ENCODE measurements at places on chromosomes 11 and 22.

GRCh38 chr11:31987118-31988005 is 103.5 kb upstream of the RCN1 start:
- DNase-seq, result no peak

DNA sequence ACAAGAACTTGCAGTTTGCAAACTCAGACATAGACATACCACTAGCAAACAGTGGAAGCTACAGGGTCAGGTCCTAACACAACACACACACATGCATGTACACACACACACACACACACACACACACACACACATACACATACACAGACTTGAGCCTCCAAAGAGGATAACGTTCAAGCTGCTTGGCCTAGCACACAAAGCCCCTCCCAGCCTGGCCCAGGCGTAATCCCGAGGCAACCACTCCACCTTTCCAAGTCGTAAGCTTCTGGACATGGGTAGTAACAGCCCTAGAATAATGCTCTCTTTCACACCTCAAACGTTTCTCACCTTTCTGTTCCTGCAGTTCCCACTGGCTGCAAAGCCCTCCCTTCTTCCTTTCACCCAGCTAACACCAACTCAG is 88.6 kb downstream of the LARGE1 start:
- DNase-seq, result no peak

GRCh38 chr11:115222218-115222862 is 281.9 kb downstream of the CADM1 start:
- peak; percentile 40 for DNase-seq

GRCh38 chr11:20621679-20622078 is 22.3 kb downstream of the SLC6A5 start:
- DNase-seq, result no peak

GRCh38 chr11:115257678-115258077 is 246.5 kb downstream of the CADM1 start:
- DNase-seq, result no peak

DNA sequence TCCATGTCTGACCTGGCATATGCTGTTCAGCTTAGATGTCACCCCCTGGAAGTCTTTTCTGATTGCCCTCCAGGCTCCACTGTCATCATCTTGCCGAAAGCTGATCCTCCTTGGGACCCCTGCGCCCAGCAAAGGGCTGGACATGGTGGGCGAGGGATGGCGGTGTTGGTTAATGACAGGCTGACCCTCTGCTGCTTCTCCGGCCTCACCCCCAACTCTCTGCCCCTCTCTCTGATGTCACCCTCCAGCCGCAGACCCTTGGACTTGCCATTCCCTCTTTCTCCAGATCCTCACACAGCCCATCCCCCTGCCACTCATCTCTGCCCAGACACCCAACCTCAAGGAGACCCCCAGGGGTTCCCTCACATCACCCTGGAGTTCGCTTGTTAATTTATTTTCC is 2.3 kb downstream of the EHBP1L1 start:
- no peak for DNase-seq

DNA sequence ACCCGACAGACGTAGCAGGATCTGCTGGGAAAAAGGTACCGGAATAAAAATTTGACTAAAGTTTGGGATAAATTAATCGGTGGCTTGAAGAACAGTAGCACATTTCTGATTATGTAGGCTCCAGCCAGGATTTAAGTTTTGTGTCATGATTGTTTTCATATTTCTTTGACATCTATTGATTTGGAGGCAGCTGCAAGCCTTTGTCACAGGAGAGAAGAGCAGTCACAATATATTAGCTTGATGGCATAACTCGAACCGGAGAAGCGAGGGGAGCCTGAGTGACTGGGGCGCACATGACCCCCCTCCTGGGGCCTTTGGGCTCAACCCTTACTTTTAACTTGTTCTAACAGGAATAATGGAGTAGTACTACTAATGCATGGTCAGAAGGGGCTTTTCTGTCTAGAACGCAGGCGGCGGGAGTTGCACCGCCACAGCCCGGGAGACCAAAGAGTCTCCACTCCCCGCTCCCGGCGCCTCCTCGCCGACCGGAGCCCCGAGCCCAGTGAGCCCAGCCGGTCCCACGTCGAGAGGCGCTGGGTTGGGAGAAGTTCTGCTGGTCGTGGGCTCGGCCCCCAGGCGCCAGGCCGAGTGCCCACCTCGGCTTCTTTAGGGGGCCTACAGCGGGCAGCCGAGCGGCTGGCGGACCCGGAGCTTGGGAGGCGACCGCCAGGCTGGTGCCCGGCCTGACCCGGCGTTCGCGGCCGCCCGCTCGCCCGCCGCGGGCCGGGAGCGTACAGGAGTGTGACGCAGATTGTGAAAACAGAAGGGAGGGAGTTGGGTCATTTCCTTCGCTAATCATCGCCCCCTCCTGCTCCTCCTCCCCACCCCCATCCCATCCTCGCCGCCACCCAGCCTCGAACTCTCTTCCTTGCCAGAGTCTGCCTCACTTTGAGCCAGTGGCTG is 15.7 kb upstream of the PAX6 start:
- no peak for DNase-seq

DNA sequence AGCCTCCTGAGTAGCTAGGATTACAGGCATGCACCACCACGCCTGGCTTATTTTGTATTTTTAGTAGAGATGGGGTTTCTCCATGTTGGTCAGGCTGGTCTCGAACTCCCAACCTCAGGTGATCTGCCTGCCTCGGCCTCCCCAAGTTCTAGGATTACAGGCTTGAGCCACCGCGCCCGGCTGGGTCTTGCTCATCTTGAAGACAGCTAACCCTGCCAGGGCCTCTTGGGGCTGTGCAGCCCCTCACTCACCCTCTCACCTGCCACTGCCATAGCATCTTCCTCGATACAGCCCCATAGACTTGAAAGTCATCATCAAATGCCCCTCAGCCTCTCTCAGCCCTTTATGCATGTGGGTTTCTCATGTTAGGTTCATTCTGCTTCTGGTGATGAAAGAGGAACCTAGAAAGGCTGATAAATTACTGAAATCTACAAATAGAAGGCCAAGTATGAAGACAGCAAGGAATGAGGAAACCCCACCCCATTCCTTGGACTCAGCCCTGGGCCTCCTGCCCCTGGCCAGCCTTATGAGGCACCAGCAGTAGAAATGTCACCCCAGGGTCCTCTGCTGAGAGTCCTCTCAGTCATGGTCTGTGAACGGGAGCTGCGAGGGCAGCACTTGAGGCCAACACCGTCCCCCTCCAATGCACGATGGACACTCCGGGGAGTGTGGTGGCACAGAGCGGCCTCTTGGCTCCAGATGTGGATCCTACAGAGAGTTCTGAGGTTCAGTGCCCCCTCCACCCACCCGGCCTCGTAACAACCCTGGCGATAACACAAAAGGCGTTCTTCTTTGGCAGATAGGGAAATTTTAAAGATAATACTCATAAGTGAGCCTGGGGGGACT is 24.8 kb downstream of the SCGB1A1 start:
- peak; percentile 26 for DNase-seq

GRCh38 chr22:43168471-43169309 is 17.3 kb downstream of the TSPO start:
- DNase-seq, result no peak

GRCh38 chr22:35539910-35540594 is 579 bp upstream of the RASD2 start:
- DNase-seq, result peak; percentile 68

DNA sequence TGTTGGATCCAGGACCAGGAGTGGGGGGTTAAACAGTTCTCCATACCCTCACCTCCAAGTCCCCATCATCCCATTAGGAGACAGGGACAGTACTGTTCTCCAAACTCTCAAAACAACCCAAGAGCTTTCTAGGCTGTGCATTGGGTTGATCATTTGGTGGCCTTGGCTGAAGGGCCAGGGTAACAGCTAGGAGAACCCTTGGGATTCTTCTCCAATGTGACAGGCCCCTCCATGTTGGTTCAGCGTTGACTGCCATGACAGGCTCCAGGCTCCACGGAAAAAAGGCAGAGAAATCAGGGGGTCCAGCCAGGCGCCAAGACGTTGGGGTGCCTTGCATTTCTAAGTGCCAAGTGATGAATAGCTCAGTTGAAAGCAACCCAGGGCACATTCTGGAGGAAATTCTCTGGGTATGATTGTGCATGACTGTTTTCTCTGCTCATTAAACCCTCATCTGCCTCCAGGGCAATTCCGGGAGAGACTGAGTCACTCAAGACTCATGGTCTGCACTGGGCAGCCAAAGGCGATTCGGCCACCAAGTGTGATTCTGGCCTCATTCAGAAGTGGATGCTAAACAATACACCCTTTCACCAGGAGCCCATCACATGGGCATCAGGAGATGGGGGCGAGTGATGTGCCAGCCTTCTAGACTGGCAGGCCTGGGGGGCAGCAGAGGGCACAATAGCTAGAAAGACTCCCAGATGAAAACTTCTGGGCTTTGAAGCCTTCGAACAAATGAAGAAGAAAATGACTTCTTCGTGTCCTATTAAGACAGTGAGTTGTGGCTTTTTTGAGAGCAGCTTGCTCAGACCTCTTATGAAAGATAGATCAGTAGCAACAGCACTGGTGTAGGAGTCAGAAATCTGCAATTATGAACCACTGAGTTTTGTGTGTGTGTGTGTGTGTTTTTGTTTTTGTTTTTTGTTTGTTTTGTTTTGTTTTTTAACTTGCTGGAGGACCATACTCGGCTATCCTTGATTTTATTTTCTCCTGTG is 27.7 kb downstream of the CD44 start:
- DNase-seq, result peak; percentile 67

Data from CD4-positive, alpha-beta T cell treated with Interleukin-1 beta for 1 hour (primary cell).